Fibroblast of the aortic adventitia (primary cell): ENCODE measurements at places on chromosomes 3 and 15. TPM values are rescaled to one million over a fixed set of nuclear protein-coding genes. Genes with fewer than 3 reads are reported as not detected.

The LRTM1 gene
- not detected in 2 replicates for total RNA-seq

- no peak for DNase-seq
Observed at GRCh38 chr15:76342382-76343201, 6.0 kb downstream of the ISL2 start.

- DNase-seq, result no peak
Observed at GRCh38 chr3:107845380-107846278, 245.2 kb downstream of the CD47 start.

- no peak for DNase-seq
Observed at GRCh38 chr3:12963922-12964701, 109.1 kb downstream of the IQSEC1 start.
